CD4-positive, alpha-beta T cell treated with Interleukin-6 for 4 hours (primary cell): ENCODE measurements at places on chromosomes 3 and 15.

DNA sequence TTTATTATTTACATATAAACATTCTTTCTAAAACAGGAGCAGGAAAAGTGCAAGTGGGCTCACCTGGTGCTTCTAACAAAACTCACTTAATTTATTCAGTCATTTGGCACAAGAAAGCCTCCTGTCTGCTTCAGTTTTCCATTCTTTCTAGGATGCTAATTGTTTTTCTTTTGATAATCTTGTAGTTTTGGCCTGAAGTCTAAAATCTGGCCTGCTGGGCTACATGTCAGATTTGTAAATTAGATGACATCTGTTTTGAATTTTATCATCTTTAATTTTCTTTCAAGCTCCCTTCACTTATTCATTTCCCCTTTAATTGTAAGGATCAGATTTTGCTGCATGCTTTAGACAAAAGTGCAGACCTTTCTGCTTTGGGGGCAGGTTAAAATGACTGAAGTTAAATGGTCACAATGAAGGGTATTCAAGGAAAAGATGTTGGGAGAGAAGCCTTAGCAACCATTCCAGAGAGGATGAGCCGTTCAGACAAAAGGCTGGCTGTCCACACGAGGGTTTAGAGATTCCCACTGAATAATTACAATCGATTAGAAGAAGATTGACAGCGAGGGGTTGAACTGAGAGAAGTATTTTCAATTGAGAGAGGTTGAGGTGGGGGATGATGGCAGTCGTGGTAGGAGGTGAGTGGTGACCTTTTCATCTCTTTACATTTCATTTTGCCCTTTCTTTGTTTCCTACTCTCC, 59.9 kb upstream of the PTX3 start:
- DNase-seq = no peak

- no peak for DNase-seq
These were observed 593.3 kb downstream of the UNC13C start for GRCh38 chr15:54571576-54571975.

- no peak for DNase-seq
These were observed 769 bp upstream of the CSPG4 start for GRCh38 chr15:75713338-75713895.

DNA sequence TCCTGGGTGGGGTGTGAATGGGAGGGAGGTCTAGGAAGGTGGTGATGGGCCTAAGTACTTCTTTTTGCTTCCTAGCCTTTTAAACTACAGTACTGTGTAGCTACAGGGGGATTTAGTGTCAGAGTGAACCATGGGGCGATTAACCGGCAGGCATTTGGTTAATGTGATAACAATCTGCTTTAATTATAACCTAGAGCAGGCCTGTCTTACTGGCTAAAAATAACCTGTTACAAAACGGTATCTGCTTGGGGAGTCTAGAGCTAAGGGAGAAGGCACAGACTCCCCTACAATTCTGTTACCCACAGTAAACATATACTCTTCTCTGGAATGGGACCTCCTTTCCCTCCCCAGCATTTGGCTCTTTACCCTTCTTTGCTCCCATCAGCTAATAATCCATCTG, 85.4 kb downstream of the RBPMS2 start:
- no peak for DNase-seq

DNA sequence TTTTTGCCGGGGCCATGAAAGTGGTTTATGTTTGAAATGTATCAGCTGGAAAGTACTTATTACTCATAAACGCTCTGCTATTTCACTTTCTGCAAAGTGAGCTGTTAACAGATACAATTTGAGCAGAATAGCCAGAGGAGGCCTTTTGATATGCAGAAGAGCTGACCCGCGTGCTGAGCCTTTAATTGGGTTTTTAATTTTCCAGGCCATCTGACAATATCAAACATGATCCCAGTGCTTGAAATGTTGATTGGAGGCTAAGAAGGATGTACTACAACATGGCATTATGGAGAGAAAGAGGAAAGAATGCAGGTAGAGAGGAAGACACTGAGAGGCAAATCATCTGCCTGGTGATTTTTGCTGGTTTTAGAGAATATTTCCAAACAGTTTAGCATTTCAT, 261.3 kb upstream of the MEIS2 start:
- DNase-seq = no peak

GRCh38 chr3:56547486-56547885, 9.5 kb upstream of the CCDC66 start:
- DNase-seq = no peak

GRCh38 chr15:92582206-92582605, 73.4 kb downstream of the FAM174B start:
- no peak for DNase-seq

DNA sequence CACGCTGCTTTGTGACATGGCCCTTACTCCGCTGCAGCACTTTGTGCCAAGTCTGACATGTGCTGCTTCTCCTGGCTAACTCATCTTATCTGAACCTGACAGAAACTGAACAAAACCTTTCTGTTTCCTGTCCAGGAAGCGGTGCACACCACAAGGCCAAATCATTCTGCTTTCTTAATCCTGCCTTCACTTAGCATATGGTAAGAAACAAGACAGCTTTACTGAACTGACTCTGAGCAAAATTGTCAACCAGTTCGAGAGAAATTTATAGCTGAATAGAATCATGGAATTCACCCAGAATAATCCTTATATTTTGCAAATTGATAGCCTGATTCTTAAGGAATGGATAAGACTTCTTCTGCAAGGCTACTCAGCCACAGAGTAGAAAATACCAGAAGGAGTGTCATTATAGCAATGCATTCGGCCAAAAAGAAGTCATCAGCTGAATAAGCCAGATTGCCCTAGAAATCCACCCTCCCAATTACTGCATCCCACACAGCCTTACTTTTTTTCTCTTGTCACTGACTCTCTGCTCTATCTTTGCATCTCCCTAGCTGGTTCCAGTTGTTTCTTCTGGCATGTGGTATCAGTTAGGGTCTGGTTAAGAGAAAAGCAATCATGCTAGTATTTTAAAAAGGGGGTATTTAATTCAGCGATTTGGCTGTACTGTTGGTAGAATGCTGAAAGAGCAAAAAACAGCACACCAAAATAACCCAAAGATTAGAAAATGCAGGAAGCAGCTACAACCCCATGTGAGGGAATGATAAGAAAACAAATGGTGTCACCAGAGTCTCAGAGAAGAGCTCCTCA, 41.6 kb upstream of the STRIT1 start:
- DNase-seq = no peak

- DNase-seq = no peak
These were observed 511.9 kb downstream of the GBE1 start for GRCh38 chr3:81249540-81250029.

DNA sequence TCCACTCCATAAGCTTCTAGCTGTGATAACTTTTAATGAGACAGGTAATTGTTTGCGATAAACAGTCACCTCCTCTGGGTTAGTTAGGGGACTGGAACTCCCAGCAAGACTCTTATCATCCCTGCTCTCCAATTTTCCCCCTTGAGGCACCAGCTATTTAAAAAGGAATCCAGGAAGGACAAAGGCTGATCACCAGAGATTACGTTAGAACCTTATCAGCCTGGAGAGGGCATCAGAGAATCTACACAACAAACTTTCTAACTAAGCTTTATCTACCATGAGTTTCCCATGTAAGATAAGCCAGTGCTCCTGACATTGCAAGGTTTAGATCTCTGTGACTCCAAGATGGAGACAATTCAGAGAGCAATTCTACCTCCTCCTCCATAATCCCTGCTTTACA, 31.3 kb downstream of the GPR176 start:
- no peak for DNase-seq

- DNase-seq = no peak
These were observed 9.6 kb upstream of the RASA2 start for GRCh38 chr3:141477224-141477623.

GRCh38 chr3:123112232-123112631, 45.4 kb downstream of the PDIA5 start:
- DNase-seq = no peak
